ENCODE measurements at places on chromosomes 2 and 18.

- DNase-seq, result no peak
Measured at GRCh38 chr18:21134895-21135294, 23.3 kb upstream of the ROCK1 start.

GRCh38 chr2:52395912-52396311 is 1364.0 kb upstream of the NRXN1 start:
- DNase-seq, result no peak

GRCh38 chr18:46174342-46175041 is 70.3 kb downstream of the HAUS1 start:
- no peak for DNase-seq

DNA sequence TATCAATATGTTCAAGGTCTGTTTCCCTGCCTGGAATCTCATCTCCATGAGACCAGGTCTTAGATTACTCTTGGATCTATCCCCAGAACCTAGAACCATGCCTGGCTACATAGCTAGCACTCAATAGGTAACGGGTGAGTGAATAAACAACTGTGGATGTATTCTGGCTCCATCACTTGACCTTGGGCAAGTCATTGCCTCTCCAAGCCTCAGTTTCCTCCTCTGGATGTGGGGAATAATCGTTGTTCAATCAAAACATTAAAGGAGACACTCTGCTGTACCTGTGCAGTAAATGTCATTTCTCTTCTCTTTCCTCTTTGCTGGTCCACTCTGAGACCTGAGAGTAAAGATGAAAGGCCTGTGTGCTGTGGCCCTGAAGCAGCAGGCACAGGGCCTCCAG is 121.5 kb upstream of the MYCN start:
- no peak for DNase-seq

DNA sequence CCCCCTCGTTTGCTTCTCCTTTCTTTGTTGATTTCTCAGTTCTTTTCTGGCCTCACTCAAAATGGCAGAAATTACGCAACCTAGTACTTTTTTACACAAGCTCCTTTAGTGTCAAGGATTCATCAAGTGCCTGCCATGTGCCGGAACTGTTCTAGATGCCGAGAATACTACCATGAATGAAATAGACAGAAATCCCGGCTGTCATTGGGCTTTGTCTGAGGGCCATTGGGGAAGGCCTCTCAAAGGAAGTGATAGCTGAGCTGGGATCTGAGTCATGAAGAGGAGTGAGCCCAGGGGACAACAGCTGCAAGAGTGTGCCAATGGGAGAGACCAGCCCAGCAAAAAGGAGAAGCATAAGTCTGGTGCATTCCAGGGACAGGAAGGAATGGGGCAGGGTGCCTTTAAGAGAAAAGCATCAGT is 34.3 kb upstream of the PPP1CB start:
- DNase-seq, result no peak

DNA sequence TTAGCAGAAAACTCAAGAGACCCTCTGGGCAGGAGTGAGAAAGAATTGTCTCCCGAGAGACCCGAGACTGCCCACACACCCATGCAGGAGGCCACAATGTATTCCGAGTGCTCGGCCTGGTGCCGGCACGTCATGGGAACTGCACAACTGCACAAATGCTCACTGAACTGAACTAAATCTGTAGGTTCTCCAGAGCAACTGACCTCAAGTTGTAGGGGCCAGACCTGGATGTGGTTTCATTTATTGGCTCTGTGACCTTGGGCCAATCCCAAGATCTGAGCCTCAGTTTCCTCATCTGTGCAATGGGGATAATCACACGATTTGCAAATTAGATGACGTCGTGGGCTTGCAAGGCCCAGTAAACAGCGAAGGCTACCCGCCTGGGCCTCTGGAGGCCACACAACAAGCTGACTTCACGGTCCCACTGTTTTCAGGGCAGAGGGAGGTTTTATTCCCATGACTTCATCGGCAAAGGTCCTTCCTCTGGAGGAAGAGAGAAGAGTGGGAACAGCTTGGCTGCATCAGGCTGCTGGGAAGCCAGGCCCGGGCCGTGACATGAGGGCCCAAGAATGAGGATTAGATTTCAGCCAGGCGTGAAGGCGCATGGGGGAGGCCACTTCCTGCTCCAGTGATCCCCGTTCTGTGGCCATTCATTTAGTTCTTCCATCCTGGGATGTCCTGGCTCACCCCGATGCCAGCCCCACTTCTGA is 3.6 kb upstream of the ERFE start:
- DNase-seq, result no peak

DNA sequence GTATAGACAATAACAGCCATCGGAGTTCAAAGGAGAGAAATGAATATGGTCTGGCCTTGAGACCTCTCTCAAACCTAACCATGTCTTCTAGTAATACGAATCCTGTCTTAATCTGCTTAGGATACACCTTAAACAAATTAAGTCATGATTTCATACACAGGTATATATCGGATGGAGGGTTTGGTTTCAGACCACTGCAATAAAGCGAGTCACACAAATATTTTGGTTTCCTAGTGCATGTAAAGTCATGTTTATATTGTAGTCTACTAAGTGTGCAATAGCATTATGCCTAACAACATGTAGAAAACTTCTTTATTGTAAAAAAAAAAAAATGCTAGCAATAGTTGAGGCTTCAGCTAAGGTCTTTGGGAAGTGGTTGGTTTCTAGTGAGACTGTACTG is 73.8 kb downstream of the EML6 start:
- DNase-seq, result no peak

DNA sequence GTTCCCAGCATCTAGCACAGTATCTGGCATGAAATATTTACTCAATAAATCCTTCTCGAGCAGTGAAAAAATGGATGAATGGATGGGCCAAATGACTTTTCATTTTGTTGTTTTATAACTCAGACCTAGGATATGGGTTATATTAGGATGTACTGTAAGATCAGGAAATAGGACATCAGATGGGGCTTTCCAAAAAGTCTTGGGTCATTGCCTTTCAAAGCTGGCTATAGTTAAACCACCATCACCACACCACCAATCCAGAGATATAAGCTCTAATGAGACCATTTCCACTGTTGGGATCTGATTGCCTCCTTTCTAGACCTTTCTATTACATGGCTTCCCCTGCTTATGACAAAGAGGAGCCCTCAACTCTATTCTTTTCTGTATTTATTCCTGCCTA is 525.0 kb upstream of the TCF4 start:
- DNase-seq, result no peak

GRCh38 chr2:124027182-124027581 is 2.1 kb downstream of the CNTNAP5 start:
- DNase-seq, result no peak

- no peak for DNase-seq
Measured at GRCh38 chr2:216789081-216789480, 70.8 kb downstream of the TNP1 start.

- no peak for DNase-seq
Measured at GRCh38 chr2:111679202-111679601, 204.8 kb downstream of the ANAPC1 start.

- no peak for DNase-seq
Measured at GRCh38 chr2:123211181-123211580, 813.9 kb upstream of the CNTNAP5 start.

DNA sequence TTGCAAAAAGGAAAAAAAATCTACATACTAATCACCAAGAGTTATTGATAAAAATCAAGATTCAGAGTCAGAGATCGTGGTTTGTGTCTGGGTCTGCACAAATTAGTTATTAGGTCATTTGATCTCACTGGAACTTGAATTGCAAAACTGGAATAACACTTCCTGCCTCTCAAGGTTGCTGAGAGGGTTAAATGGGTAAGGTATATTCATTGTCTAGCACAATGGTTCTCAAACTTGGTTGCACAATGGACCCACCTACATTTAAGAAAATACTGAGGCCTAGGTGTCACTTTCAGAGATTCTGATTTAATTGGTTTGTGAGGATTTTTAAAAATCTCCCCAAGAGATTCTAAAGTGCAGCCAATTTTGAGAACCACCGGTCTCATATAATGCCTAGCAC is 84.8 kb downstream of the COBLL1 start:
- DNase-seq, result no peak

DNA sequence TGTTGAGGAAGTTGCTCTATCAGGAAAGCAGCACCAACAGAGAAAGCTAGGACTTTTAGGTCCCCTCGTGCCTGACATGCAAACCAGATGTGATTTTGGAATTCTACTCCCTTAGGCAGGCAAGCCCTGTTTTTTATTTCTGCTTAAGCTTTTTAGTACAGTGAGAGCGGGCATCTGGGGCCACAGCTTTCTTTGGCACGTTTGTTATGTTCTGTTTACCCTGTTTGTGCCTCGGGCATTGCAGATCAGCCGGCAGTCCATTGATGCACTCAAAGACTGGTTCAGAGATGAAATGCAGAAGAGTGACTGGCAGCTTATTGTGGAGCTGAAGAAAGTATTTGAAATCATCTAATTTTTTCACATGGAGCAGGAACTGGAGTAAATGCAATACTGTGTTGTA is 61.9 kb downstream of the EIF5B start:
- DNase-seq, result no peak

DNA sequence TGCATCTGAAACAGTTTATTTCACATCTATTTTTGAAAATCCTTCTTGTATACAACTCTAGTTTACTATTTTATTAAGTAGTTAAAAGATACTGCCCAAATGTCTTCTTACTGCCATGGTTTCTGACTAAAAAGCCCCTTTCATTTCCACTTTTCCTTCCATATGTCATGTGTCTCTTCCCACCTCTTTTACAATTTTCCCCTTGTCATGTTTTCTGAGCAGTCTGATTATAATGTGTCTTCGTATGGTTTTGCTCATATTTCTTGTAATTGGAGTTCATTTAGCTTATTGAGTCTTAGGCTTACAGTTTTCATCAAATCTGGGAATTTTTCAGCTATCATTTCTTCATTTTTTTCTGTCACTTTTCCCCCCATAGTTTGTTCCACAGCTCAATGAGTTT is 813.9 kb upstream of the GYPC start:
- DNase-seq, result no peak

DNA sequence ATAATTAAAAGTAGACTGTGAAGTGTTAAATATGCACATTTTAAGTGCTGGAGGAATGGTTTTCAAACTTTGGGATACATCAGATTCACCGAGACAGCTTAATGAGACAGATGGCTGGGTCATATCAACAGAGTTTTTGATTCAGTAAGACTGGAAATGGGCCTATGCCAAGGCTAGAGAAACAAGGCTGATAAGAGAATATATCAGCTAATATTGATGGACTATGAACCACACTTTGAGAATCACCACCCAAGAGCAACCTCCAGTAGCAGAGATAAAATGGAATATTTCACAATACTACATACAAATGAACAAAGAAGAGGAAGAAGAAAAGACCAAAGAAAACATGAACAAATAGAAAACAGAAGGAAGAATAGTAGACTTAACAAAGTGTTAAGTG is 450.2 kb upstream of the KLHL29 start:
- DNase-seq, result no peak

DNA sequence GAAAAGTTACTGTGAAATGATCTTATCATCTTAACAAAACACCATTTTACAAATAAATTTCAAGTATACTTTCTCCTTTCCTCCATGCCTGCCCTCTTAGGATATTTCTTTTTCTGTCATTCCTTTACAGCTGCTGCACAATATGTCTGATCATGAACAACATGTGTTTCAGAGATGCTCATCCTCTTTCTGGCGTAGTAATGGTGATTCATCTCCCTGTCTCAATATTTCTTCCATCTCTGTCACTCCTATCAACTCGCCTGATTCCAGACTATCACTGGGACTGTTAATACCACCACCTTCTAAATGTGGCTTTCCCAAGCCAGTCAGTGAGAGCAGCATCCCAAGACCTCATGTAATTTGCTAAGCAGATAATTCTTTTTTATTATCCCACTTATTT is 290.5 kb downstream of the GULP1 start:
- no peak for DNase-seq

GRCh38 chr2:197706839-197707207 is 1.7 kb downstream of the MARS2 start:
- no peak for DNase-seq

GRCh38 chr2:120869036-120869729 is 133.5 kb downstream of the GLI2 start:
- DNase-seq, result no peak

GRCh38 chr2:200254773-200255172 is 51.7 kb upstream of the SPATS2L start:
- DNase-seq, result no peak

DNA sequence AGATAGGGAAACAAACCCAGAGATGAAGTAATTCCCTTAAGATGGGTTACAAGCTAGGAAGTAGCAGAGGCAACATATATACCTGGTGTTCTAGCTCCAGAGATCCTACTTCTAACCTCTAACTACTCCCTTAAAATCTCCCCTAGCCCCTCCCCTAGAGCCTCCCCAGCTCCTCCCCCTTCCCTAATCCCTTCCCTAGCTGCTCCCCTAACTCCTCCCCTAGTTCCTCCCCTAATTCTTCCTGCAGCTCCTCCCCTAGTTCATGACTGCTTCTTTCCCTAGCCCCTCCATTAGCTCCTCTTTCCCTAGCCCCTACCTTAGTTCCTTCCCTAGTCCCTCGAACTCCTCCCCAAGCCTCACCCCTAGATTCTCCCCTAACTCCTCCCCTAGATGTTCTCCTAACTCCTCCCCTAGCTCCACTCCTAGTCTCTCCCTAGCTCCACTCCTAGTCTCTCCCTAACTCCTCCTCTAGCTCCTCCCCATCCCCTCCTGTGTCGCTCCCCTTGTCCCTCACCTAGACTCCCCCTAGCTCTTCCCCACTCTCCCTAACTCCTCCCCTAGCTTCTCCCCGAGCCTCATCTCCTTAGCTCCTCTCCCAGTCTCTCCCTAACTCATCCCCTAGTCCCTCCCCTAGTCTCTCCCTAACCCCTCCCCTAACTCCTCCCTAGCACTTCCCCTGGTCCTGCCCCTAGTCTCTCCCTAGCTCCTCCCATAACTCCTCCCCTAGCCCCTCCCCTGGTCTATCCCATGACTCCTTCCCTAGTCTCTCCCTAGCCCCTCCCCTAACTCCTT is 108.9 kb downstream of the CD226 start:
- DNase-seq, result no peak

GRCh38 chr2:64288321-64289193 is 144.3 kb upstream of the PELI1 start:
- no peak for DNase-seq

GRCh38 chr18:8643326-8643878 is 34.2 kb downstream of the RAB12 start:
- no peak for DNase-seq

- no peak for DNase-seq
Measured at GRCh38 chr2:107511970-107512789, 314.5 kb upstream of the RGPD4 start.

GRCh38 chr2:137706786-137707613 is 257.3 kb upstream of the HNMT start:
- no peak for DNase-seq

- DNase-seq, result no peak
Measured at GRCh38 chr2:19881908-19882265, 19.9 kb downstream of the TTC32 start.

- no peak for DNase-seq
Measured at GRCh38 chr2:204973616-204974015, 428.3 kb downstream of the PARD3B start.

GRCh38 chr2:184316921-184317320 is 281.4 kb upstream of the ZNF804A start:
- no peak for DNase-seq

DNA sequence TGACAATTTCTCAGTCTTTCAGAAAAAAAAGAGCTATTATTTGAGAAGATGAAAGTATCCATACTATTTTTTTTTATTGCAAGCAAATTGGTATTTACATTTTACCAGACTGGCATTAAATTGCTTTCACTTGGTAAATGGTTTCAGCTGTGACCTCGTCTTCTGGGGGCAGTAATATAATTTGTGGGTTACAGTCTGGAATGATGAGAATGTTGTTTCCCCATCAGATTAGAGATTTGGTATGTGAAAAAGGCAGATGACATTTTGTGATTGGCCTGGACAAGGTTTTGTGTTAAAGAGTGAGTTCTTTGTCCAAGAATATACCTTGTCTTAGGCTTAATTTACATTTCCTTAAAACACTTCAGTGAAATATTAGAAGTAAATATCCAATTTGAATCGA is 390.1 kb upstream of the ST6GAL2 start:
- DNase-seq, result no peak

Data from stimulated activated CD4-positive, alpha-beta T cell treated with anti-CD3 and anti-CD28 coated beads, TNF-alpha, amount 100 ng/mL, for 1 hour (primary cell).